Thoracic aorta endothelial cell (primary cell): ENCODE measurements at places on chromosomes 12 and 14. TPM values are rescaled to one million over a fixed set of nuclear protein-coding genes. Genes with fewer than 3 reads are reported as not detected.

Gene KCNH3
- total RNA-seq = 0.14 and 0.27 TPM in 2 replicates

Gene ARHGAP5
- total RNA-seq = 61.2 and 73.9 TPM in 2 replicates

Gene RD3L
- total RNA-seq = not detected in 2 replicates

Gene GPR65
- 0.07 and 0.27 TPM in 2 replicates for total RNA-seq

Gene OR11H6
- total RNA-seq = not detected in 2 replicates

Gene B3GNT4
- not detected in 2 replicates for total RNA-seq
